ENCODE measurements at places on chromosomes 2 and 18. TPM values are rescaled to one million over a fixed set of nuclear protein-coding genes. Genes with fewer than 3 reads are reported as not detected.

DNA sequence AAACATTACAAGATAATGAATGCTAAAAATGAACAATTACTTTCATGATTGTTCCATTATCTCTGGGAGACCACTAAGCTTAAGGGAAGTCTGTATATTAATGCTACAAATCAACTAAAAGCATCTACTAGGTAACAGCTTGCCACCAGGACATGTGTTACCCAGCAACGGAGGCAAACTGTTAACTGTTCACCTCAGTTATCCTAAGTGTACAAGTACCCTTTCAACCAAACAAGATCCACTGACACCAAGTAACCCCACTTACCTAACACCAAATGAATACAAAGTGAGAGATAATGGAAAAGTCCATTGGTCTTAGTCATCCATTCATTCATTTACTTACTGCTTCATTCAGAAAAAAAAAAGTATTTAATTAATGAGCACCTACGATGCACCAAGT, 54.7 kb upstream of the KIDINS220 start:
- DNase-seq, result no peak
- peaks cover 18% of the 10 kb centered on the region for H3K4me1 ChIP-seq
- H3K27me3 ChIP-seq, result no peaks in the 10 kb centered on the region
- no peaks in the 10 kb centered on the region for H3K36me3 ChIP-seq
- H3K27ac ChIP-seq, result no peak overlapping the region

GRCh38 chr2:210046851-210047500, 44.5 kb downstream of the RPE start:
- no peaks in the 10 kb centered on the region for H3K27me3 ChIP-seq
- H3K36me3 ChIP-seq, result no peaks in the 10 kb centered on the region
- no peak overlapping the region for H3K27ac ChIP-seq
- H3K4me1 ChIP-seq, result no peaks in the 10 kb centered on the region

DNA sequence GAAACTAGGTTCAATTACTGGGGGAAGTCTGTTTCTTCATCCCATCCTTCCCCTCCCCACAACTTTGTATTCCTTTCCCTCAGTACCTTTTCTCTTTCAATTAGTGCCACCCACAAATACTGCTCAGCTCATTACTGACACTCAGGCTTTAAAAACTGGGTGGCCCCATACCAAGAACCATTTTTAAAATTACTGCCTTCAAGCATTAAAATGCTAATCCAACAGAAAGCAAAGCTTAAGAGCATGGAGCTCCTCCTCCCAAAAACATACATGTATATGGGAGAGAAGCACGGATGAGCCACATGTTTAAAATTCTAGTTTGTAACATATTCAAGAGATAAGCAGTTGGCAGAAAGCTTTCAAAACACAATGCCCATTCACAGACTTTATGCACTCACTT, 44.0 kb downstream of the IRS1 start:
- H3K27ac ChIP-seq, result peak overlapping the region; percentile 66
- H3K27me3 ChIP-seq, result no peaks in the 10 kb centered on the region
- H3K4me1 ChIP-seq, result peaks cover 27% of the 10 kb centered on the region
- no peaks in the 10 kb centered on the region for H3K36me3 ChIP-seq

DNA sequence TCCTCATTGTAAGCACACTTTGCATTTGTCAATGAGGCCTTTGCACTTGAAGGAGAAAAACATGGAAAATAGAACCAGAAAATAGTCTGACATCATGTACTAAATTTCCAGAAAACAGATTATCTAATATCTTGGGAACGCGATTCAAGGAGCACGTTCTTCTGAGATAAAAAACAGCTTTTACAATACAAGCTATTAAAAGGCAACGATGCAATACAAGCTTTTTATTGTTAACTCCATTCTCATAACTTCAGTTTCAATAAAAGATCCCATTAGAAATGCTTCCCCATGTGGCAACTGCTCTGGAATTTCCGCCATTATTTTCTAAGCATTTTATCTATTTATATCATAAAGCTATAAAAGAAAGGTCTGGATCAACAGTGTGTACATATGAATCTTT, 40.3 kb downstream of the NRXN1 start:
- peaks cover 6% of the 10 kb centered on the region for H3K4me1 ChIP-seq
- no peak overlapping the region for H3K4me3 ChIP-seq
- DNase-seq, result no peak
- H3K27ac ChIP-seq, result no peak overlapping the region
- H3K36me3 ChIP-seq, result no peaks in the 10 kb centered on the region
- H3K27me3 ChIP-seq, result no peaks in the 10 kb centered on the region

ANKRD30B gene
- not detected for total RNA-seq

GRCh38 chr2:107418708-107419107, 408.0 kb upstream of the RGPD4 start:
- no peaks in the 10 kb centered on the region for H3K36me3 ChIP-seq
- no peak overlapping the region for H3K27ac ChIP-seq
- H3K27me3 ChIP-seq, result no peaks in the 10 kb centered on the region
- no peaks in the 10 kb centered on the region for H3K4me1 ChIP-seq

FBXO36 gene
- total RNA-seq, result 1.8 TPM

DNA sequence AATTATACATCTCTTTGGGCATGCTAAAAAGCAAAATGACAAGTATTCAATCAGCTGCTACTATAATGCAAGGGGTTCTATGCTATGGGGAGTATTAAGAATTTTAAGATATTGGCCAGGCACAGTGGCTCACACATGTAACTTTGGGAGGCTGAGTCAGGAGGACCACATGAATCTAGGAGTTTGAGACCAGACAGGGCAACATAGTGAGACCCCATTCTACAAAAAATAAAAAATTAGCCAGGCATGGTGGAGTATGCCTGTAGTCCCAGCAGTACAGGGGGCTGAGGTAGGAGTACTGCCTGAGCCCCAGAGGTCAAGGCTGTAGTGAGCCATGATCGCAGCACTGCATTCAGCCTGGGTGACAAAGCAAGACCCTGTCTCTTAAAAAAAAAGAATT, 5.5 kb upstream of the KIAA2012 start:
- H3K4me3 ChIP-seq, result no peak overlapping the region
- no peak overlapping the region for H3K27ac ChIP-seq
- no peak for DNase-seq
- no peaks in the 10 kb centered on the region for H3K36me3 ChIP-seq

GRCh38 chr2:6956566-6956965, 39.4 kb downstream of the RNF144A start:
- peaks cover 6% of the 10 kb centered on the region for H3K4me1 ChIP-seq
- H3K36me3 ChIP-seq, result no peaks in the 10 kb centered on the region
- H3K27ac ChIP-seq, result no peak overlapping the region
- DNase-seq, result no peak
- H3K4me3 ChIP-seq, result no peak overlapping the region

- H3K27me3 ChIP-seq, result no peaks in the 10 kb centered on the region
- DNase-seq, result no peak
- no peak overlapping the region for H3K27ac ChIP-seq
- H3K36me3 ChIP-seq, result no peaks in the 10 kb centered on the region
- H3K4me1 ChIP-seq, result no peaks in the 10 kb centered on the region
- no peak overlapping the region for H3K4me3 ChIP-seq
These were observed 334.7 kb downstream of the HRH4 start for GRCh38 chr18:24795129-24795528.

DNA sequence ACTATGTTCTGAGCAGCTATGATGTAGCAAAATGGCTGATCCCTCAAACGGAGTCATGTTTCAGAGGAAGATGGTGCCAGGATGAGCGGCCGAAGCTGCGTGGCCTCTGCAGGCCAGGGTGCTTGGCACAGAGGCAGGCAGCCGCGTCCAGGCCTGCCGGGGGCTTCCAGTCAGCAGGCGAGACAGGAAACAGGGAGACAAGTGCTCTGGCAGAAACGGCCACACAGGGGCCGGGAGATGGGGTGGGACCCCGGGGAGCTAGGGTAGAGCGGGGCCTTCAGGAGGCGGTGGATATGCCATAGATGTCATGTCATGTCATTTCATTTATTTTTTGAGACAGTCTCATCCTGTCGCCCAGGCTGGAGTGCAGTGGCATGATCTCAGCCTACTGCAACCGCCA, 50.7 kb downstream of the EIPR1 start:
- H3K4me1 ChIP-seq, result no peaks in the 10 kb centered on the region
- no peak overlapping the region for H3K4me3 ChIP-seq
- no peak for DNase-seq
- H3K27me3 ChIP-seq, result no peaks in the 10 kb centered on the region
- H3K36me3 ChIP-seq, result no peaks in the 10 kb centered on the region
- no peak overlapping the region for H3K27ac ChIP-seq

DNA sequence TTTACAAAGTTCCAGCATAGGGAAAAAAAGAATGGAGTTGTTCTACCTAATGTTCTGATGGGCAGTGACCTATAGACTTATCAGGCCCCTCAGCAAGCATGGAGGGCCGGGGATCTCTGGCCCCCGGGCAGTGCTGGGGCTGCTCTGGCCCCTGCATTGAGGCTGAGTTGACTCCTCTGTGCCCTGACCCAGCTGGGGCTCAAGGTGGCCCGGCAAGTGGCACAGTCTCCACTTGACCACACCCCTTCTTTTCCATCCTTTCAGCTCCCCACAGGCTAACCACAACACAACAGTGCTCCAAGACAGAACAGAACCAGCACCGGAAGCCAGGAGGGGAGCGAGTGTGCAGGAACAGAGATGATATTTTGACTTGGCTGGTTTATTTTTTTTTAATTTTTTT, 19.9 kb downstream of the TOGARAM2 start:
- H3K27ac ChIP-seq, result no peak overlapping the region
- H3K27me3 ChIP-seq, result no peaks in the 10 kb centered on the region
- no peaks in the 10 kb centered on the region for H3K36me3 ChIP-seq
- no peak for DNase-seq

DNA sequence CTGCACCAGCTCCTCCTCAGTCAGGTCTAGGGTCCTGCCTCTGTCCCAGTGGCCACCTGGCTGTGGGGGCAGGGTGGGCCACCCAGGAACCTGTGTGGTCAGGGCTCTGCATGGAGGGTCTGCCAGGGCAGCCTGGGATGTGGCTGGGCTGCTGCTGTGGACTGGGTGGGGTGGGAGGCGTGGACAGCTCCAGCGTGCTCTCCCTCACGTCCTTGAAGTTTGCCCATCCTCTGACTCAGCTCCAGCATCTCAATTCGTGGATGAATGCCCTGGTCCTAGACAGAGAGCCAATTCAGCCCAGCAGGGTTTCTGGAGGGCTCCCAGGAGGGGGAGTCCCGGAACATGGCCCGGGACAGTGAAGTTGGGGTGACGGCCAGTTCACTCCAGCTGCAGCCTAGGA, 64.3 kb upstream of the EPAS1 start:
- H3K27ac ChIP-seq, result no peak overlapping the region
- H3K27me3 ChIP-seq, result no peaks in the 10 kb centered on the region
- DNase-seq, result no peak
- no peak overlapping the region for H3K4me3 ChIP-seq
- no peaks in the 10 kb centered on the region for H3K4me1 ChIP-seq

DNA sequence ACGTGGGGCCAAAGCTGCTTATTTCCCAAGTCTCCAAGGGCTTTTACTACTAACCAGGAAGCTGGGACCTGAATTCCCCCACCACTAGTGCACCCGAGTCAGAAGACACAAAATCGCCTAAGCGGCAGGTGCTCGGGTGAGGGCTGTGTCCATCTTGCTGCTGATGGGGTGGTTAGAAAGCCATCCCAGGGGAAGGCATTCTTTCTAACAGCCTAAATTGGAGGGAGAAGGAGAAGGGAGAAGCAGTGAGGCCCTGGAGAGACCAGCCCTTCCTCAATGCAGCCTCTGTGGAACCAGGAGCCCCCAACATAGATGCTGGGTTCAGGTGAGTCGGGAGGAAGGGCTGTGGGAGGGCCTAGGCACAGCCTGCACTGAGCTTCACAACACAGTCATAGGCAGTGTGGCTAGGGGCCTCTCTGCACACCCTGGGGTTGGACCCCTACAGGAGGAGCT, 1.9 kb upstream of the PROM2 start:
- no peaks in the 10 kb centered on the region for H3K36me3 ChIP-seq
- DNase-seq, result no peak
- H3K4me1 ChIP-seq, result peaks cover 21% of the 10 kb centered on the region
- no peaks in the 10 kb centered on the region for H3K27me3 ChIP-seq
- H3K27ac ChIP-seq, result no peak overlapping the region

- H3K36me3 ChIP-seq, result no peaks in the 10 kb centered on the region
- H3K27me3 ChIP-seq, result no peaks in the 10 kb centered on the region
- H3K27ac ChIP-seq, result no peak overlapping the region
- no peak overlapping the region for H3K4me3 ChIP-seq
- no peak for DNase-seq
These were observed 205.7 kb downstream of the VAPA start for GRCh38 chr18:10119528-10119927.

CWC22 gene
- 15.4 TPM for total RNA-seq
